ENCODE measurements at places on chromosomes 12 and 14.

DNA sequence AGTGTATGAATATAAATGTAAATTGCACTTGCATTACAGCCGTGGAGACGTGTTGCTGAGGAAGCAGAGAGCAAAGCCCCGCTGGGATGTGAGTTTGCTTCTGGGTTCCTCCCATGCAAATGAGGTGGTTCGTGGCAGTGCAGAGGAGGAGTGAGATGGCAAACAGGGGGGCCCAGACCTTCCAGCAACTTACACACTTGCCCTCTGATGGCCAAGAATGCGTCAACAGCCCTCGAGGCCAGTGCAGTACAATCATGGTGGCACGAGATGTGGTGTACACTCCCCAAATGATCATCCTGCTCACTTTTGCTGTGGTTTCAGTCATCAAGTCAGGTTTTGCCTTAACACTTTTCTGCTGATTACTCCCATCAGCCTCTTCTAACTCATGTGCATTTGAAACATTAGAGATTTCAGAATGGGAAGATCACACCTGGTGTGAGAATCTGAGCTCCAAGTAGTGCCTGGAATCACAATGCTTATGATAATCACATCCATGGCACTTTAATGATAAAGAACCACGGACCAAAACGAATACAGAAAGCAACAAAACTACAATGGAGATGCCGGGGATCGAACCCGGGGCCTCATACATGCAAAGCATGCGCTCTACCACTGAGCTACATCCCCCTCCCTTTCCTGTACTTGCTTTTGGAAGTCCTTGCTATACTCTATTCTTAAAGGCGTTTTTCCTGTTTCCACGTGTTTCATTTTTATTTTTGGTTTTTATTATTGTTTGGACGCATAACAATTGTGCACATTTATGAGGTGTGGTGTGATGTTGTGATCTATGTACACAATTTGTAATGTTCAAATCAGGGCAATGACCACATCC lies 7.0 kb upstream of the UBC start:
- DNase-seq = peak; percentile 65

GRCh38 chr12:109832541-109833306 lies 474 bp downstream of the TRPV4 start:
- DNase-seq = no peak

- no peak for DNase-seq
Measured at GRCh38 chr14:34088914-34089313, 138.0 kb upstream of the EGLN3 start.

- DNase-seq = no peak
Measured at GRCh38 chr12:2955888-2956287, 3.3 kb upstream of the TEAD4 start.

- DNase-seq = no peak
Measured at GRCh38 chr14:44814196-44814595, 147.6 kb downstream of the KLHL28 start.

GRCh38 chr12:124454735-124455134 lies 112.7 kb downstream of the NCOR2 start:
- DNase-seq = no peak

GRCh38 chr14:94679937-94680861 lies 68.0 kb downstream of the SERPINA3 start:
- no peak for DNase-seq

- DNase-seq = no peak
Measured at GRCh38 chr14:38129705-38130104, 78.0 kb upstream of the SSTR1 start.

DNA sequence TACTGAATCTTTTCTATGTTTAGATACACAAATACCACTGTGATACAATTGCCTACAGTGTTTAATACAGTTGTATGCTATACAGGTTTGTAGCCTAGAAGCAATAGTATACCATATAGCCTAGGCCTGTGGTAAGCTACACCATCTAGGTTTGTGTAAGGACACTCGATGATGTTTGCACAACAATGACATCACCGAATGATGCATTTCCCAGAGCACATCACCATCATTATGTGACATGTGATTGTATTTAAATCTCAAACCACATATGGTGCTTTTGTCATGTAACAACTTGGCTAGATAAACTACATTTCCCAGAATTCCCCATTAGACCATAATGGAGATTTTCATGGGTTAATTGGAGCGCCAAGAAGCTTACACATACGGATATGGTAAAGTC lies 128.4 kb upstream of the CPNE8 start:
- DNase-seq = no peak

DNA sequence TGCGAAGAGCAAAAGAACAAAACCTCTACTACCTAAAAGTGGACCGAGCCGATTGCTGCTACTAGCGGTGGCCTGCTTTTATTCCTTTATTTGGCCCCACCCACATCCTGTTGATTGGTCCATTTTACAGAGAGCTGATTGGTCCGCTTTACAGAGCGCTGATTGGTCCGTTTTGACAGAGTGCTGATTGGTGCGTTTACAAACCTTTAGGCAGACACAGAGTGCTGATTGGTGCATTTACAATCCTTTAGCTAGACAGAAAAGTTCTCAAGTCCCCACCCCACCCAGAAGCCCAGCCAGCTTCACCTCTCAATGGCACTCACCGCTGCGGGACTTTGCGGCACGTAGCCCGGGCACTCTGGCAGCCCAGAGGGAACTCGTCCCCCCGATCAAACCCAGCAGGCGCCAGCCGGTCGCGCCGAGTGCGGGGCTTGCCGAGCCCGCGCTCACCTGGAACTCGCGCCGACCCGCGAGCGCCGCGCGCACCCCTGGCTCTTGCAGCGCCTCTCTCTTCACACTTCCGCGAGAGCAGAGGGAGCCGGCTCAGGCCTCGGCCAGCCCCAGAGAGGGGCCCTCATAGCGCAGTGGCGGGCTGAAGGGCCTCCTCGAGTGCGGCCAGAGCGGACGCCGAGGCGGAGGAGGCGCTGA lies 8.7 kb upstream of the FGD4 start:
- no peak for DNase-seq
